ENCODE measurements at places on chromosomes 1 and 21. TPM values are rescaled to one million over a fixed set of nuclear protein-coding genes. Genes with fewer than 3 reads are reported as not detected.

DNA sequence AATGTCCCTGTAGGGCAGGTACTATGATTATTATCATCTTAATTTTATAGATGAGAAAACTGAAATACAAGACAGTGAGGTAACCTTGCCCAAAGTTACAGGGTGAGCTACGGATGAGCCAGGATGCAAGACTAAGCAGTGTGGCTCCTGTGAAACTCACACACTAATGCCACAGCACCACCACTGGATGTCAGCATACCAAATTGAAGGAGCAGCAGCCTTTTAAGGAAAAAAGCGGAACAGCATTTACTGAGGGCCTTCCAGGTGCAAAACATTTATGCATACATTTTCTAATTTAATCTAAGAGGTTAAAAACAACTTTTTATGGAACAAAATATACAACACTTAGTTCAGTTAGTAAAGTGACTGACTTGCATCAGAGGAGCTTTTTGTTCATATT lies 41.7 kb downstream of the SEC16B start:
- DNase-seq: no peak

GRCh38 chr21:33027401-33028286 lies 1.9 kb downstream of the OLIG2 start:
- DNase-seq: no peak

DNA sequence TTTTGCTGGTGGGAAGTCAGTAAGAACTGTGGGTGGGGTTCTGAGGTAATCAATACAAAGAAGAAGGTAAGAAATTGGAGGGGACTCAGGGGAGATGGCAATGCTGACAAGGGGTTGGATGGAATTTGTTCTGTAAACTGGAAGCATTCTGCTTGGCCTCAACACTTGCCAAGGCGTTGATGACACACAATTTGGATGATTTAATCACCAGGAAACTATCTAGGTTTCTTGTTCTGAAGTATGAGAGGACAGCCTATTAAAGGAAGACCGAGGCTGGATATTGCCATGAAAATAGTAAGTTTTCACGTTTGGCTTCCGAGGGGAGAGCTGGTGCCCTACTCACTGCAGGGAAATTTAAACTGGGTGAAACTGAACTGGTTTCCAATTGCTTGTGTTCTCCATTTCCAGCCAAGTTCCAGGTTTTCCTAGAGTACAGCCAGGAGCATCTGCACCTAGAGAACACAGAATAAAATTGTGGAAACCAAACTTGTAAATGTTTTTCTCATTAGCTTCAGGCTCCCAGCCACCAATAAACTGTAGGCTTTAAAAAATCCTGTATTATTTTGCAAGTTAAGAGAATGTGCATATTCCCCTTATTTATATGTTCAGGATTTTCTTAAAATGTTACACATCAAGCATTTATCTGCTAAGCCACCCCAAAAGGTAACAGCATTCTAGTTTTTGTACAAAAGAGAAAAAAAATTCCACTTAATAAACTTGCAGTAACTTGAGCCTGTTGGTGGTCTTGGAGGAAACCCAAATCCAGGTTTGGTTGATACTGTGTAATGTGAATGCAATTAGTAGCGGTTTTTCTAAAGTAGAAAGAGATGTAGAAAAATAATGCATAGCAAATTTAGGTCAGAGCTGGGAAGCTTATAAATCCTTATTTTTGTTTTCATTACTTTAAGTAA lies 53.8 kb downstream of the ROR1 start:
- DNase-seq: no peak

DNA sequence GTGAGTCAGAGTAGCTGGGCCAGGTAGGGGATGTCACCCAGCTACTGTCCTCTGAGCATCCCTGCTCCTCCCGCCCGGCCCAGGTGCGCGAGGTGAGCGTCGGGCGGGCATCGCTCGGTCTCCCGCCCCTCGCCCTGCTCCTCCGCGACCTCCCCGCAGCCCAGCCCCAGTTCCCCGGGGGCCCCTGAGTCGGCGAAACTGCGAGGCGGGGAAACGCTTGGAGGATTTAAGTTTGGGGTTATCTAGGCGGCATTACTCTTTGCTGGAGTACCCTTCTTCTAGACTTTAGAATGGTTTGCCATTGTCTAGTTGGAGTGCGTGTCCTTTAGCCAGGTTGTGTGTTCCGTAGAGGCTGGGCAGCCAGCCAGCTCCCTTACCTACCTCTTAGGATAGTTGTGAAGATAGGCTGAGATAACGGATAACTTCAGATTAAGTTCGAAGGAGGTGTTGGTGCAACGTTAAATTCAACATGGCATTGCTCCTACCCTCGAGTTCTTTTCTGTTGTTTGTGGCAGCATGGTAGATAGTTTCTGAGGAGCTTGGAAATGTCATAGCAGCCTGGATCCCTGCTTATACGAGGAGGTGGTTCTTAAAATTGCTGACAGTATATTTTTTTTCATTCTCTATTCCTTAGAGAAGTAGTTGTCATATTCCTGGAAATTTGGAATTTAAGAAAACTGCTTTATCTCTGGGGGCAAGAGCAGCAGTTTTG lies 697 bp downstream of the AGO3 start:
- DNase-seq: peak; percentile 46

- DNase-seq: no peak
Observed at GRCh38 chr1:235739124-235739523, 89.5 kb upstream of the GNG4 start.

DNA sequence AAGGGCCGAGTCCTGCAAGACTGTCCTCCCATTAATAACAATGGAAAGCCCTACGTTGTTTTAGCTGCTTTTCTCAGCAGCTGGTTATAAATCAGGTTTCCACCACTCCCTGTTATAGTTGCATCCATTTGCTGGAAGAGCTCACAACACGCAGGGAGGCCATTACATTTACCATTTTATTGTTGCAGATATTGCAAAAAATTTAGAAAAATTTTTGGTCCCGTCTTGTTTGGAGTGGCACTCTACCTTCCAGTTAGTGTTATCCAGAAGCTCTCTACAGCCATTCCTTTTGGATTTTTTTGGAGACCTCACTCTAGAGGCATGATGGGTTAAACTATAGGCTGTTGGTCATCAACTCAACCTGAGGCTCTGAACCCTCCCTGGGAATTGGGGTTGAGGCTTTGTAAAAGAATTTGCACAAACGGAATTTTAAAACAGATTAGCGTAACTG lies 1532.1 kb upstream of the TPTE start:
- DNase-seq: no peak

DNA sequence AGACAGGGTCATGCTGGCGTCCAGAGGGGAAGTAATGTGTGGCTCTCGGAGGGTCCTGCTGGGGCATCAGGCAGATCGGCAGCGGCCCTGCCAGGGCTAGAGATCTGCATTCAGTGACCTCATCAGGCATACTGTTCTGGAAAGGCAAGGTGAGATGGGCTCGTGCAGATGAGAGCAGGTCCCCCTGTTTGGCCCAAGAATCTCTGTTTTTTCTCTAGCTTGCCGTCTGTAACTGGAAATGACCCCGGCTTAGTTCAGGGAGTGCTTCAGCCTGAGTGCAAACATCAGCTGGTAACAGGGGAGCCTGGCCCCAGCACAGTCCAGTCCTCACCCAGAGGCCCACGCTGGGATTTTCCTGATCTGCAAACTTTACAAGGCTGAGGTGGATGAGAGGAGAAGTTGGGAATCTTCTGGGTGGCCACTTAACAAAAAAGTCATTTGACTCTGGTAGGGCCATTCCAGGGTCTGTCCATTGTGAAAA lies 2.1 kb downstream of the FAM163A start:
- DNase-seq: no peak

GRCh38 chr21:28893687-28894086 lies 99.0 kb downstream of the LTN1 start:
- no peak for DNase-seq

DNA sequence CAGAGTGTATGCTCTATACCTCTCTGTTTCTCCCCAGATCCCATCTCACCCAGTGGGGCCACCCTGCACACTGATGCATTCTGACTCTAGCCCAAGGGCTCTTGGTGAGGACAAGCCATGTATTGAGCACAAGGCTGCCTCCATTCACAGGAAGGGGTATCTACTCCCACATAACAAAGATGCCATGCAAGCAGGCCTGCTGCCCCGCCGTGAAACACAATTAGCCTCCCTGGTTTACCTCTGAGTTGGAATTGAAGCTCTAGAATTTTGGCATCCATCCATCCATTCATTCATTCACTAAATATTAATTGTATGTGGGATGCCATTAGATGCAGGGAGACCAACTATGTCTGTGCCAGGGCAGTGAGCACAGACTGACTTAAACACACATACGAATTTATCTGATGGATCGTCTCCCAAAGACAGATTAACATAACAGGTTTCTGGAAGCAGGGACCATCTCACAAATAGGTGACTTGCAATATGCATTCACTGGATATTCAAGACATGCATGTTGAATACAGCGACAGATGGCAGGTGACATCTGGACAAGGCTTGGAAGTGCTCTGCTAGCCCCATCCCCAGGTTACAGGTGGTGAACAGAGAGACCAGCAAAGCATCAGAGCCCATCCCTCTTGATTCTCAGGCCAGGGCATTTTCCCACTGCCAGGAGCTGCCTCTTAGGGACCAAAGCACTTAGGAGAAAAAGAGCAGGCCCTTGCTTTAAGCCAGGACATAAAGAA lies 34.3 kb downstream of the TRABD2B start:
- no peak for DNase-seq

DNA sequence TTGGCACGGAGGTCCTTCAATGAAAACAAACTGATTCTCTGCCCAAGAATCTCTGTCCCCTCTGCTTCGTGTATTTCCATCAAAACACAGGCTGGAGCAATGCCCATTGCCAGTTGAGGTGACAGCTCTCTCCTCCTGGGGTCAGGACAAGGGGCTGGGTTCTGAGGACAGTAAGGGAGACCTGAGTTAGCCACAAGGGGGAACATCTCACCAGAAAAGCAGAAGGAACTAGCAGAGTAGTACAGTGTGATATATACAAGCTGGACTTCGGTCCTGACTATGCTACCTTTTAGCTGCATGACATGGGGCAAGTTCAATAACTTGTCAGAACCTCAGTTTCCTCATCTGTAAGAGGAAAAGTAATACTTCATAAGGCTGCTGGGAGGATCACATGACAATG lies 50.3 kb downstream of the SYT2 start:
- DNase-seq: no peak

DNA sequence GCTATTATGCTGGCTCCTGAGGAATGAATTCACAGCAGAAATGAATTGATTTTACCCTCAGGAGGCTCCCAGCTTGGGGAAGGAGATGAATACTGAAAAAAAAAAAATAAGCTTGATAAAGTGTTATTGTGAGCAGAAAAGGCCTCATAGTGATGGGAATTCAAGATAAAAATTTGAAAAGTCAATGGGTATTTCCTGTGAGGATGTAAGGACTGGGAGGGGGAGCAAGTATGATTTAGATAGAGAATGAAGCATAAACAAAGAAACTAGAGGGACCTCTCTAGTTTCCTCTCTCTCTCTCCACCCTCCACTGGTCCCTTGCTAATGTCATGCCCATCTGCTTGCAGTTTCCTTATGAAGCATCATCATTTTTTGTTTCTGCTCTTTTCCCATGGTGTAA lies 439.0 kb upstream of the PLXNA2 start:
- no peak for DNase-seq

DNA sequence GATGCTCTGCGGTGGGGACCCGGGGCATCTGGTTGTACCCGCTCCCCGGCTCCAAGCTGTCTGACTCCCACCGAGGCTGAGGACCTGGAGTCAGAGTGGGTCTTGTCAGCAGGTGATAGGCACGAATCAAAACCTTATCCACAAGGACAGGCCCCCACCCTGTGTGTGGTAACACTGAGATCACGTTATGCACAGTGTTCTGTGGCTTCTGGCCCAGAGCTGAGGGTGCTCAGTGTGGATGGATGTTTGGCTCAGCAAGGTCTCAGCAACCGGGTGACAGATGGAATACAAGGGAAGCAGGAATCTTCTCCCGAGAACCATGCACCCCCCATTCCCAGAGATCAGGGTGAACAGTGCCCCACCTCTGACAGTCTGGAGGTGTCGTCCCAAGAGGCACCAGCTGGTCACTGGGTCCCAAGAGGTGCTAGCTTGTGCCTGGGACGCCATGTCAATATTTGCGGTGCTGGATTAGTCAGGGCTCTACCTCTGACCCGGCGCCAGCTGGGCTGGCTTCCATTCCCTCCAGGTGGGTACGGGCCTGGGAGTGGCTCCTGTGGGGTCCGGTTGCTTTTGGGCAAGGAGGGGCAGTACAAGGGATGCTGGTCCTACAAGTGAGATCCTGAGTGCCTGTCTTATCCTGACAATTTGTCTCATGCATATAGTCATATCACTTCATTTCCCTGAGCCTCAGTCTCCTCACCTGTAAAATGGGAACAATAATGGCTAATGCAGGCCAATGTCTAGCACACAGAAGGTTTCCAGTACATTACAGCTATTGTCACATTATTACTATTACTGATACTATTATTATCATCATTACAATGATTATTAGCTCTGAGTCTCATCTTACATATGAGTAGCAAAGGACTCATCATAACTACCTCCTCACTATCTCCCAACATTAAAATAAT lies 957 bp downstream of the CAPN9 start:
- DNase-seq: no peak

GRCh38 chr1:199735660-199736059 lies 291.9 kb upstream of the NR5A2 start:
- no peak for DNase-seq

DNA sequence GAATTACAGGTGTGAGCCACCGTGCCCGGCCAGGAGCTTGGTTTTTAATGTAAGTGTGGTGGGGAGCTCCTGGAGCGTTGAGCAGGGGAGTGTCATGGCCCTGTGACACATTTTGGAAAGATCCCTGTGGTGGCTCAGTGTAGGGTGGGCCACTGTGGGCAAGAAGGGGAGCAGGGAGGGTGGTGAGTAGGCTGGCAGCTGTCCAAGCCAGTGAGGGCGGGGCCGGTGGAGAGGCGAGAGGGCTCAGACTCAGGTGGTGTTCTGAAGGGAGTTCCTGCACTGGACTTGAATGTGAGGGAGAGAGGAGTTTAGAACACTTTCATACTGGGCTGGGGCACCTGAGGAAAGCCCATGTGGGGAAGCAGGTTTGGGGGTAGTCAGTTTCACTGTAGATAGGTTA lies 3.1 kb upstream of the EVA1B start:
- no peak for DNase-seq

DNA sequence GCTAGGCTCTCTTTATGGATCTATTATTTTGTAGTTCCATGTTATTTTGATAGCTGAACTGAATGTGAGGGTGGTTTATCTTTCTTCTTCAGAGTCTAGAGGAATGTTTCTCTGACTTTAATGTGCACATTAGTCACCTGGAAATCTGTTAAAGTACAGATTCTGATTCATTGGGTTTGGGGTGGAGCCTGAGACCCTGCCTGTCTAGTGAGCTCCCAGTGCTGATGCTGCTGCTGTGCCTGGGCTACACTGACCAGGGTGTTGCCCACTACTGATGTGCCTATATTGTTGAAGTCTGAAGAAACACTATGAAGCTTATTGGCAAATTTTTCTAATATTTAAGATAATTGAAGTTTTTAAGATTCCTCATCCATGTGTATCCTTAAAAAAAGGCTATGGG lies 35.9 kb downstream of the CD46 start:
- no peak for DNase-seq

DNA sequence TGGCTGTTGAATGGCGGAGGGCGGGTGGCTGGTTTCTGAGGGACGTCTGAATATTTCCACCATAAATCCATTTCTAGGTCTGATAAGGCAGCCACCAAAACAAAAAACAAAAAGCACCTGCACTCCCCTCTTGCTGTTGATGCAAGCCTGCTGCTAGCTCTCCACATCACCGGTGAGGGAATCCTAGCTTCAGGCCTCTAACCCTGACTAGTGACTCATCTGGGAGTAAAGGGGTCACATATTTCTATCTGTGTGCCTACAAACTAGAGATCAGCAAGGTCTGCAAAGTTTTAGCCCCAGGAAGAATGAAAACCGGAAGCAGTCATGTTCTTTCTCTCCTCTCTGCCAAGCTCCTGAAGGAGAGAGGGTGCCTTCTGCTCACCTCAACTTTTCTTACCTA lies 10.3 kb upstream of the ERMAP start:
- DNase-seq: no peak

NBPF4 gene
- not detected for total RNA-seq

SELL gene
- 4.7 TPM for total RNA-seq

LAD1 gene
- total RNA-seq: 1.3 TPM

All from left cardiac atrium (tissue), 4 donors.